LHCN-M2 (cell line): ENCODE measurements at places on chromosomes 6 and 20. TPM values are rescaled to one million over a fixed set of nuclear protein-coding genes. Genes with fewer than 3 reads are reported as not detected.

- DNase-seq, result peak; percentile 76
Observed at GRCh38 chr6:81894788-81895271, 142.3 kb upstream of the TENT5A start.

GRCh38 chr20:9200620-9201019 lies 131.7 kb downstream of the PLCB4 start:
- DNase-seq, result peak; percentile 81

GRCh38 chr6:44789806-44790205 lies 402.3 kb downstream of the CDC5L start:
- DNase-seq, result no peak

Gene CST5
- not detected in 2 replicates for total RNA-seq

DNA sequence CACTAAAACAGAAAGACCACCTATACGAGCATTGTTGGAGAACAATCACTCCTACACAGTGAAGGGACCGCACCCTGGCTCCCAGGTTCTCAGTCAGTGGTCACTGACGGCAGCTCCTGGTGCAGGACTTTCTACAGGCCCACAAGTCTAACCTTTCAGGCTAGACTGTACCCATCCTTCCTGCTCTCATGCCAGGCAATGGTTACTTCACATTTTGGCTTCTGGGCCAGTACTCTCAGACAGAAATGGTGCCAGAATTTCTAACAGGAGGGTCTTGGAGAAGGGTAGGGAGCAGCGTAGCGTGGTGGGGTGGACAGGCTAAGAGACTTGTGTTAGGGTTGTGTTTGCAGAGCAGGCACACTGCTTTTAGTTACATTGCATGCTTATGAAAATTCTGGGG lies 12.1 kb downstream of the TOMM34 start:
- no peak for DNase-seq

Gene DPPA5
- not detected in 2 replicates for total RNA-seq

- no peak for DNase-seq
Observed at GRCh38 chr6:6169141-6169540, 151.3 kb downstream of the F13A1 start.

Gene RCAN2
- 0.58 and 0.86 TPM in 2 replicates for total RNA-seq

DNA sequence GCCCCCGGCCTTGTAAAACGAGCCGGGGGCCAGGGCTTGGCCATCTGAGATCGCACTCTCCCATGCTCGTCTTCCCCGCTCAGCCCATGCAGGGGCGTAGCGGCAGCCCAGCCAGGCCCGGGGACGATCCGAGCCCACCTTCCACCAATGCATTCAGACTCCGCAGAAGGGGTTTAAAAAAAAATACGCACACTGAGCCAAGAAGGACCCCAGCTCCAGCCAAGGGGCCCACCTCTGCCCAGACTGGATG lies 320 bp downstream of the GSTA4 start:
- no peak for DNase-seq

- DNase-seq, result peak; percentile 34
Observed at GRCh38 chr6:136761227-136761922, 30.9 kb downstream of the MAP3K5 start.

- DNase-seq, result no peak
Observed at GRCh38 chr6:162217811-162218493, 509.6 kb downstream of the PRKN start.

DNA sequence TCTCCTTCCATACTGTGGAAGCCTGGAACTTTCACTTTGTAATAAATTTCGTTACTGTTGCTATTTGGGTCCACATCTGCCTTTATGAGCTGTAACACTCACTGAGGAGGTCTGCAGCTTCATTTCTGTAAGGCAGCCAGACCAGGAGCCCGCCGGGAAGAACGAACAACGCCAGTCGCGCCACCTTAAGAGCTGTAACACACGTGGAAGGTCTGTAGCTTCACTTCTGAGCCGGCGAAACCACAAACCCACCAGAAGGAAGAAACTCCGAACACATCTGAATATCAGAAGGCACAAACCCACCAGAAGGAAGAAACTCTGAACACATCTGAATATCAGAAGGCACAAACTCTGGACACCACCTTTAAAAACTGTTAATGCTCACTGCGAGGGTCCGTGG lies 589.9 kb upstream of the SLC35B3 start:
- no peak for DNase-seq

DNA sequence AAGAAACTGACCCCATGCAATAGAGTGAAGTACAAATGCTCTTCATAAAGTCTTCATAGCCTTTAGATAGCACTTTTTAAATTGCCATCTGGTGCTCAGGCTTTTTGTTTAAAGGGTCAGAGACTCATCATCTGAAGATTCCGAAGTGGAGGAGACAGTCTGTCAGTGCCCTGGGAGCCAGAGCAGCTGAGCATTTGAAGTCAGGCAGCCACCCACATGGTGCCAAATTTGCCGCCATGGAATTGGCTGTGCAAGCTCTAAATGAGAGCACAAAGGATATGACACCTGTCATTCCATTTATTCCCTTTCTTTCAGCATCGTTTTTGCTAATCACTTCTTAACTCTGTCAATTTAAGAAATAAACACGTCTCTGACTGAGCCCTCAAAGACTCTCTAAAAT lies 32.8 kb upstream of the CEP162 start:
- peak; percentile 25 for DNase-seq

Gene TRIM31
- total RNA-seq, result not detected in 2 replicates

Gene SOBP
- under 0.01 and 0.19 TPM in 2 replicates for total RNA-seq

GRCh38 chr6:94217836-94218235 lies 798.5 kb upstream of the EPHA7 start:
- no peak for DNase-seq

Gene MYBL2
- 18.6 and 22.2 TPM in 2 replicates for total RNA-seq

Gene GHRH
- total RNA-seq, result not detected in 2 replicates

- DNase-seq, result no peak
Observed at GRCh38 chr6:8651998-8652397, 216.7 kb upstream of the SLC35B3 start.

DNA sequence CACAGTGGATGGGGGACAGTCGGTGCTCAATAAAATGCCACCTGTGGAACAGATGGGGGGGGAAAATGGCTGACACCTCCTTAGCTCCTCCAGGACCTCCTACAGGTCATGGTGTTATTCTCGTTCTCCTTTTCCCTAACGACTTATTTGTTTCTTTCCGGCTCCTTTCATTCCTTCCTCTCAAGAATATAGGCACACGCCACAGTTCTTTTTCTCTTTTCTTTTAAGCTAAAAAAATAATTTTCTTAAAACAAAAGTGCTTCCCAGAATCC lies 1.4 kb upstream of the RNASET2 start:
- no peak for DNase-seq

Gene CLDN20
- not detected in 2 replicates for total RNA-seq

Gene WFDC10B
- 0.38 TPM in 1 of 2 replicates, not detected in the other for total RNA-seq

DNA sequence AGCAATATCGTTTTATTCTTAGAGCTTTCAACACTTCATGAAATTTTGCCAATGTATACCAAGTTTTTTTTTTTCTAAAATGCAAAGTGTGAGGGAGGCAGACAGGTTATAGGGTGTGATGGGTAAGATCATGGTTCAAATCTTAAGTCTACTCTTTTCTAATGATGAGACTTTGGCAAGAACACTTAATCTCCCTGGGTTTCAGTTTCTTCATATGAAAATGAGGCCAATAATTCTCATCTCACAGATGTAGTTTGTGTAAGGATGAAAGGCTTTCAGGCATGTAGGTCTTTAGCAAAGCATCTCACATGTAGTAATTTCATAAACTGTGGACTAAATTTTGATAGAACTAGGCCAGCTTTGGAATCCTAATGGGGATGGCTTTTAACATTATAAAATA lies 457.1 kb downstream of the QKI start:
- no peak for DNase-seq

GRCh38 chr6:56401477-56402070 lies 154.2 kb upstream of the COL21A1 start:
- DNase-seq, result no peak

DNA sequence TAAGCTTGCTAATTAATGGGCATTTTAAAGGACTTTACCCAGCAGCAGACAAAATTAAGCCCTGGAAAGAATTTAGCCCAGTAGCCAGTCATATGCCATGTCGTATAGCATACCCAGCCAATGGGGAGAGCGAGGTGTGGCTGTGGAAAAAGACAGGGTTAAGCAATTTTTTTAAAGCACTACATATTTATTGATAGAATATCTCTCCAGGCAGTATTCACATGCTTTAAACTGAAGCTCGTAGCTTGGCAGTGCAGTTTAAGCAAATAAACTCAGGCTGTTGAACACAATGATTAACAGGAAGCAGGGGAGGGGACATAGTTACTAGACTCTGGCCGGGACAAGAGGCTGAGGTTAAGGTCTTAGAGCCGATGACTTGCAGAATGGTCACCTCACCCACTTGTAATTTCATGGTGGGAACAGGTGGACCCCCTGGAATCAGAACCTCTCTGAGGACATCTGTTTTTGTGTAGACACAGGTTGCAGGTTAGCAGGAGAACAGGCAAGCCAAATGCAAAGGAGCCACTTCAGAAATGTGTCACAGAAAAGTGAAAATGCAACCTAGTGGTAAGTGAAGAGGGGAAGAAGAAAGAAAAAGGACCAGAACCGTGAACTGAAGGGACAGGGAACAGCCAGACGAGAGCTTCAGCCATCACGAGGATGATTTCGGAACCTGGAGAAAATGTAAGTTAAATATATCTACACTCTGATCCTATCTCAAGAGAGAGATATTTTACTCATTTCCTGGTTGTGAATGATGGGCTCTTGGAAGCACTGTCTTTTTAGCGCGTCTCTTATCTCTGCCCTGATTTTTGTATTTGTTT lies 7.2 kb downstream of the GCNT2 start:
- no peak for DNase-seq

- DNase-seq, result peak; percentile 75
Observed at GRCh38 chr6:3263096-3263495, 4.3 kb downstream of the PSMG4 start.

DNA sequence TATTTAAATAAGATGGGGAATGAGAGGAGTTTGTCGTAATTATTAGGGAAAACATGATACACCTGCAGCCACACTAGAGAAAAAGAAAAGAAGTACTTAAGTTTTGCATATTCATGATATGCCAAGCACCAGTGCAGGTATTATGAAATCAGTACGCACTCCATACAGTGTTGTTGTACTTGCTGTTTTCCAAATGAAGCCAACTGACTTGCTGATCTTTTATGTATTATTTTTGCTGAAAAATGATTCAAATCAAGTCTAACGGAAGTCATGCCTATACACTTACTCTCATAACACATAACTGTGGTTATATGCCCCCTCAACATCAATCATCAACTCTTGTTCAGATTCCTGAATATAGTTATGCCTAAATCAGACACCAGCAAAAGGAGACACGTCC lies 584.9 kb upstream of the EYS start:
- no peak for DNase-seq

DNA sequence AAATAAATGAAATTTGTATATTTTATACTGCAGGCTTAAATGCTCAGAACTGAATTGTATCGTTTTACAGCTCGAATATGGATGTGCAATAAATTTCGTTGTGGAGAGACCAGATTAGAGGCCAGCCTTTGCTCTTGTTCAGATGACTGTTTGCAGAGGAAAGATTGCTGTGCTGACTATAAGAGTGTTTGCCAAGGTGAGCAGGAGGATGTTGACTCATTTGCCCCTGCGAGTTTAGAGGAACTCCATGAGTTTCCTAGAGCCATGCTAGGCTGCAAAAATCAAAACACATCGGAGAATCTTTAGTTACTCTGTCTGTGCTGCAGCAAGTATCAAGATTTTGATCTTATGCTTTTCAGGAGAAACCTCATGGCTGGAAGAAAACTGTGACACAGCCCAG lies 15.4 kb downstream of the ENPP3 start:
- DNase-seq, result no peak

GRCh38 chr6:80209430-80209829 lies 103.0 kb downstream of the BCKDHB start:
- no peak for DNase-seq

DNA sequence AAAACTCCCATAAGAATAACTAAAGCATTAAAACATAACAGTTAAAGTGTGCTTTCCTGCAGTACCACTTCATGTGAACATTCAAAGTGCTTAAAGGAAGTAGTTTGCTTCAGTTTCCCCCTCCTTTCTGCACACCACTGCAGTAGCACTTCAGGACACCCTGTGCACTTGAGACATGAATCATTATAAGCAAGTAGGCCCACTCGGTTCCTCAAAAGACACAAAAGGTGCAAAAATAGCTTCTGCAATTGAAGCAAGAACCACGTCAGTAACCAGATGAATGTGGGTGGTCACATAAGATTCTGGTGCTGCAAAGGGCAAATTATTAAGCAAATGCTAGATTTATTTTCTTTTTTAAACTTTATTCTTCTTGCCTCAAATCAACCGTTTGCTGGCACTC lies 160.6 kb downstream of the HIVEP2 start:
- DNase-seq, result no peak

DNA sequence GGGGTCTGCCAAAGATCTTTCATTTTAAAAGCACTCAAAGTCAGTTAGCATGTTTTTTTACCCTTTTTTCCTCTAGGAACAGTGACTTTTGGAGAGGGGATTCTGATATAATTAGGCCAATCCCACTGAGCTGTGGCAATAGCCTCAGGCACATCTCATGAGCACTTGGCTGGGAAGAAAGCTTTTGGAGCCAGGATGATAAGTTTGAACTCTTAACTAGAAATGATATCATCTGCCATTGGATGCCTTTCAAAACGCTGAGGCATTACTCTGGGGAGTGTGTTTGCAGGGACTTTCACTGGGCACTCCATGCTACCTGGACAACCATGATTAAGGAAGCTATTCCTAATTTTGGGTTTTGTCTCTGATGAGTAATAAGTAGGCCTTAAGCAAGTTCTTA lies 3.7 kb downstream of the SCGN start:
- DNase-seq, result no peak

Gene LZTS3
- 5.5 and 6.7 TPM in 2 replicates for total RNA-seq

DNA sequence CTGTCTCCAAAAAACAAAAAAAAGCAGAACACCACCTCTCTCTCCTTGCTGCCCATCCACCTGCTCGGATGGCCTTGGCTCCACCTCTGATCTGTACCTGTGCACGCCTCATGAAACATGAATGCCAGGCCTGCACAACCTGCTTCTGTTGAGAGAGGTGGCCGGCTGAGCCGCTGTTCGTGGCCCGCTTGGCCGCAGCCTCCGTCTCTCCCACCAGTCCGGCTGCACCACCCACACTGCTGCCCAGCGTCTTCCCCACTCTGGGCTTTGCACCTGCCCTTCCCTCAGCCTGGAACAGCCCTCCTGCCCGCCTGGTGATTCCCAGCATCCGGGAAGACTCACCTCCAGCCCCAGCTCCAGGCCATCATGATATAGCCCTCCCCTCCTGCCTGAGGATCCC lies 12.2 kb upstream of the ZBTB46 start:
- no peak for DNase-seq

DNA sequence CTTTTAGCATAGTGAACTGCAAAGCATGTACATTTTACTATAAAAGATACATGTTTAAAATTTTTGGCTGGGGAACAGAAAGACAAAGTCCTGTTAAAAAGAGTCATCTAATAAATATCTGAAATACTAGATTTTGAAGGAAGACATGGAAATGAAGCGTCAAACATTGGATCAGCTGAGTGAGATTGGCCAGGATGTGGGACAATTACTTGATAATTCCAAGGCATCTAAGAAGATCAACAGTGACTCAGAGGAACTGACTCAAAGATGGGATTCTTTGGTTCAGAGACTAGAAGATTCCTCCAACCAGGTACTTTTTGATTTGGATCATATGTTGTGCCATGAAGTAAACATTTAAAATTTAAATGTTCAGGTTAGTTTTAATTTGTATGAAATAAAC lies 162.3 kb downstream of the UTRN start:
- DNase-seq, result peak; percentile 60
